ENCODE measurements at places on chromosomes 6 and 20. TPM values are rescaled to one million over a fixed set of nuclear protein-coding genes. Genes with fewer than 3 reads are reported as not detected.

Gene ADGRB3
- total RNA-seq = not detected

Gene UNC93A
- not detected for total RNA-seq

Gene IRAK1BP1
- 3.0 TPM for total RNA-seq

Gene ACTL10
- 3.9 TPM for total RNA-seq

Gene NRSN1
- total RNA-seq = not detected

Gene WFDC8
- total RNA-seq = not detected

Gene HSPA1A
- total RNA-seq = 27.1 TPM

Gene CDYL
- total RNA-seq = 49.8 TPM

Gene NPBWR2
- total RNA-seq = not detected

Gene TRIM10
- total RNA-seq = not detected

Gene METTL24
- not detected for total RNA-seq

Gene LTB
- 155 TPM for total RNA-seq

Gene RHAG
- not detected for total RNA-seq

Gene CARMIL1
- total RNA-seq = 3.4 TPM

DNA sequence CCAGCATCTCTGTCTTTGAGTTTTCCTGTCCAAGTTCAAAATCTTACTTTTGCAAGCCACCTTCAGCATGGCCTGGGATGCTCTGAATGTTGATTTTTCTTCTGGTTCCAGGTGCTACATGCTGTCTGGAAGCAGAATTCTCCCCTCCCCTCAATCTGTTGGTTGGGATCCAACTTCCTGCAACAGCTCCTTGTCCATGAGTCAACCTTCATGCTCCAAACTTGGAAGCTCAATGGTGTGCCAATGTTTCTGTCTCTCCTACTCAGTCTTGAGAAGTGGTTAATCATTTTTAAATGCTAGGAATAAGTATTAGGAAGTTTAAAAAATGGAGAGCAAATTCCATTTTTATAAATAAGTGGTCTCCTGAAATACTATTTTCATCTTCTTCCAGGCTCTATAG is 33.2 kb upstream of the PLEKHG1 start:
- DNase-seq = no peak

DNA sequence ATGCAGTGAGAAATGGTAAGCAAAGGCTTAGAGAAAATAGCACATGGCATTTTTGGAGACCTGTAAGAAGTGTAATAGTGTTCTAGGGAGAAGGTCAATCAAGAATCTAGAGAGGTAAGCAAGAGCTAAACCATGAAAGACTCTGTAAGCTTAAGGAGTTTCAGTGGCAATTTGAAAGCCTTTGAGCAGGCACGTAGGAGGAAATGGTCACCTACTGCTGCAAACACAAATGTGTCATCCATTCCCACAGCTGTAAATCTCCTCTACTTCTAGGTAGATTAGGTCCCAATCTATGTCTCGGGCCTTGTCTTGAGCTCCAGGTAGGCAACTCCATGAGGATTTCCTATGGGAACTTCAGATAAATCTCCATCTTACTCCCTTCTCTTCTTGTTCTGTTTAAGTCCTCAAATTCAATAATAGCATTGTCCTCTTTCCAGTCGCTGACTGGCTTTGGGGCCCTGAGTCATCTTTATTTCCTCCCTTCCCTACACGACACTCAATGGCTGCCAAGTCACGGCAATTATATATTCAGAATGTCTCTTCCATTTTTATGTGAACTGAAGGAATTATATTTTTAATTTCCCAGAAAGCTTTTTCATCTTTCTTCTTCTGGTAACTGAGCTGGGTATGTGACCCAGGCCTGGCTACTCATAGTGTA is 24.2 kb upstream of the PAQR8 start:
- DNase-seq = no peak

DNA sequence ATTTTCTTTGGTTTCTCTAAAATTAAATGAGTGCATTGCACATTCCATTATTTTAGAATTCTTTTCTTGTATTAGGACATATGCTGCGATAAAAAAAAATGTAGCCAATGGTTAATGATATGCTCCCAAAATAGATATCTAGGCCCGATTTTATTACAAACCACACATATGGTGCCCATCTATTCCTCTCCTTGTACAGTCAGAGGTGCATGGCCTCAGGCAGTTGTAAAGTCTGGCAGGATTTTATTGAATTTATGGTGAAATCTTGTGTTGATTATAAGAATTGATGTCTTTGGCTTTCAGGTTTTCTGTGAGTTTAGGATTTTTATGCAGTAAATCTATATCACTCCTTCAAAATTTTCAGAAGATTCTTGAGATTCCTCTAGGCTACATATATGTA is 192.2 kb downstream of the RFPL4B start:
- DNase-seq = no peak

- DNase-seq = no peak
Measured at GRCh38 chr6:134830940-134831339, 119.0 kb downstream of the ALDH8A1 start.

- DNase-seq = no peak
Measured at GRCh38 chr6:43302126-43302525, 4.1 kb downstream of the SLC22A7 start.

DNA sequence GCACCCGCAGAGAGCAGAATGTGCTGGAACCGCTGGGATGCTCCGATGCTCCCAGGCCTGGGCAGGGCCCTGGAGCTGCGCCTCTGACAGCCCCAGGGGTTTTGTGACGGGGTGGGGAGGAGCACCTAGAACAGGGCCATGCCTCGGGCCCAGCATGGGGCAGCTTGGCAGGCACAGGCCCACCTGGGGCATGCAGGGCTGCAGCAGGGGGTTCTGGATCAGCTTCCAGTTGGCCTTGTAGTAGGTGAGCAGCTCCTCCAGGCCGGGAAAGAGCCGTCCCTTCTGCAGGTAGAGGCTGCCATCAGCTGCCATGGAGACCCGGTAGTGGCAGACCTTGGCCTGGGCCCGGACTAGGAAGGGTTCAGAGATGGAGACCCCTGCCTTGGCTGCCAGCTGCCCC is 4.4 kb downstream of the SRMS start:
- DNase-seq = no peak

GRCh38 chr6:116482780-116483179 is 21.6 kb downstream of the CALHM6 start:
- no peak for DNase-seq

- no peak for DNase-seq
Measured at GRCh38 chr20:47181056-47181862, 175.2 kb downstream of the ZMYND8 start.

GRCh38 chr6:133033263-133033662 is 207.9 kb upstream of the EYA4 start:
- no peak for DNase-seq

DNA sequence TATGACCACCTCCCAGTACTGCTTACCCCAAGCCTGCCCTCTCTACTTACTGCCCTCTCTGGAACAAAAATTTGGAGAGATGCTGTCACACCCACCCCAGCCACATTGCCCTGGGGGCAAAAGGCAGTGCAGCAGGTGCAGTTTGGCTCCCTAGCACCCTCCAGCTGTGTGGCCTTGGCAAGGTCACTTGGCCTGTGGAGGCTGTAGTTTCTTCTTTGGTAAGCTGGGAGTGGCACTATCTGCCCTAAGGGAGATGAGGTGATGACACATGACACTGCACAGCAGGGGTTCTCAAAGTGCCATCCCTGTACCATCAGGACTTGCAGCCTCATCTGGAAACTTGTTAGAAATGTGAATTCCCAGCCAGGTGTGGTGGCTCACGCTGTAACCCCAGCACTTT is 44.8 kb downstream of the TAF8 start:
- DNase-seq = no peak

- no peak for DNase-seq
Measured at GRCh38 chr20:44187054-44187771, at the start of gene JPH2. JPH2 (minus strand) TSS chr20:44187188; CDS start chr20:44186705, 483 bp downstream.

GRCh38 chr20:63230800-63231268 is 4.9 kb upstream of the BIRC7 start:
- no peak for DNase-seq

GRCh38 chr20:38181971-38182370 is 16.9 kb upstream of the TGM2 start:
- no peak for DNase-seq

DNA sequence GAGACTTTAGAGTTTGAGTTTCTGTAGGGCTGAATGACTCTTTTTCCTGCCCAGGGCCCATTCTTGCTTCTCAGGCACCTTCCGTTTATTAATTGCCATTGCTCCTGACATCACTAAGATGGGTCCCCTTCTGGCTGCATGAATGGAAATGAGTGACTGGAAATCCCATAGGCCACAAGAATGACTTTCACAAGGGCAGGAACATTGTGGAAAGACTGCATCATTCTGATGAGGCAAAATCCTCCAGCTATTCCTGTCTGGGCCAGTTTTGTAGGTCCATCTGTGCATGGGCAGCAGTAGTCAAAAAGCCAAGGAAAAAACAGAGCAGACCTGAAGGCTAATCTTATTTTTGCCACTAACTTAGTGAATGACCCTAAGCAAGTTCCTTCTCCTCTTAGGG is 19.3 kb downstream of the TMEM74B start:
- DNase-seq = no peak

- no peak for DNase-seq
Measured at GRCh38 chr6:144617708-144618107, 332.6 kb downstream of the UTRN start.

DNA sequence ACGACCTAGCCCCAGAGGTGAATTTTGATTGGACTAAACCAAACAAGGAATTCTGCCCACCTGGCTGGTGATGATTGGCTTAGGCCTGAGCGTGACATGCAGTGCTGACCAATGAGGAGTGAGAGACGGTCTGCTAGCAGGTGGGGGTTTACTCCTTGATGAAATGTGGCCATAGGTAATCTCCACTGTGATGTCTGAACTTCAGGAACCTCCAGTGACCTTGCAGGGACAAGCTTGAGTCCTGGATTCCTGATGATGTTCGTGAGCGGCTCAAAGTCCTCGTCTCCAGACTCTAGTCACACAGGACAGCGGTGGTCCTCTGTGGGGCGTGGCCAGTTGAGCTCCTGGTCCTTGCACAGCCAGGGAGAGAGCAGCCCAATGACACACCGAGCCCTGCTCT is 8.4 kb downstream of the VSX1 start:
- no peak for DNase-seq

DNA sequence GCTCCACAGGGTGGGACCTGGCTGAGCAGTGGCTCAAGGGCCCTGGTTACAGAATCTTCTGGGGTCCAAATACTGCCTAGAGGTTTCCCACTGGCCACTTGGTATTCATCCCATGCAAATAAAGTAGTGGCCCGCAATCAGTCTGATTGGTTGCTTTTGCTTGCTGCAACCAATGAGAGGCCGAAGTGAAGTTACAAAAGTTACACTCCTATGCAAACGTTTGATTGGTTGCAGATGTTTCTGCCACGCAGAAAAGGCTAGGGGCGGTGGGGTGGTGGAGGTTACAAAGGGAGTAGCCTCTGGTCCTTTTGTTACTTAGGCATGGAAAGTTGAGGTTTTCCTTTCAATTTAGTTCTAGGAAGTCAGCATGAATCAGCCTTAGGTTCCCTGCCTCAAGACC is 3.6 kb upstream of the NHLRC1 start:
- no peak for DNase-seq

DNA sequence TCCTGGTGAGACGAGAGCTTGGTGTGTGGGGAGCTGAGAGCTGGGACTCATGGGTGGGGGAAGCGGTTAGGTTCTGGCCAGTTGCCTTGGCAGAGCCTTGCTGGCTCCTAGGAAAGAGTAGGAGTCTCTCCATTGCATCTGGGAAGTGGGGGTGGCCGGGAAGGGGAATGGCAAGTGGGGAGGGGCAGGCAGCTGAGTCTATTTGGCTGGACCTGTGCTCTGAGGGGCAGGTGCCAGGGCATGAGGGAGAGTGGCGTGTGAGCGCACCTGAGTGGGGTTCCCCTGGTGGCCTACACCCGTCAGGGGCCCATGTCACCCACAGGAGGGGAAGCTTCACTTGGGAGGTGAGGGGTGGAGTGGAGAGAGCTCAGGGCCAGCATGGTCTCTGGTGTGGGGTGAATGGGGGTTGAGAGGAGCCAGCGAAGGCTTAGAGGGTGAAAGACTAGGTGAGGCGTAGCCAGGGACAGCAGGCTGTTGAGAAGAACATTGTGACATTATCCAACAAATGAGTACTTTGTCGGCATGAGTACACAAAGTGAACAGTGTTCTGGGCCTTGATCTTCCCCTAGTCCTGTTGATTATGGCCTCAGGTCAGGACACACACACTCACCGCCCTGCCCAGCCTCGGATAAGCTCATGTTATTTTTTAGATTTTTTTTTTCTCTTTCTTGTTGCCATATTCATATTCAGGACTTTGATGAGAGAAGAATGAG is 59.8 kb downstream of the FAM120B start:
- no peak for DNase-seq

- no peak for DNase-seq
Measured at GRCh38 chr20:44080064-44080463, 106.9 kb downstream of the JPH2 start.

DNA sequence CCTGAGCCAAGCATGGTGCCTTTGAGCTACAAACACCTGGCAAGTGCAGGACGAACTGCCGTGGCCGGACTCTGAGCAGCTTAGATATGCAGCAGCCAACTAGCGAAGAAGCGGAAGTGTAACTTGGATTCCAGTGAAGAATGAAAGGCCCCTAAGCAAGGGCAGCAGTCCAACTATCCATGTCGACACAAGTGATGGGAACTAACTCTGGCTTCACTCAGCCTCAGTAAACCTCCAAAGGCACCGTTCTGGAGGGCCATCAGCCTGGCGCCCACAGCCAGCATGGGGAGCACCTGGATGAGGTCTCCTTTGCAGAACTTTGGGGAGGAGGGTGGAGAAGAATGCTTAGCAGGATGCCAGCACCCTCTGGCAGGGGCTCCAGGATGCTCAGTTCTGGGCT is 78.4 kb upstream of the MLN start:
- no peak for DNase-seq

DNA sequence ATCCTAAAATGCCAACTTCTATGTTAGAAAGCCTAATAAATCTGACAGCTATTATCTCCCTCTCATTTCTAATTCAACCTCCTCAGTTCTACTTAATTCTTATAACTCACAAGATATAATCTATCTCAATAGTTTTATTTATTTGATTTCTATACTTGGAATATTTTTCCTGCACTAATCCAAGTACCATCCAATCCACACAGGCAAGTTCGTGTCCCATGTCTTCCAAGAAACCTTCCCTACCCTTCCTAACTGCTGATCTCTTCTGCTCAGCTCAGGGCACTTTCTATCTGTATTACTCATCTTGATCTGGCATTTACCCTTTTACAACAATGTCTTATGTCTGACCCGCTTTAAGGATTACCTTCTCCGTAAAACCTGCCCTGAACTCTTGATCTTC is 18.2 kb downstream of the NCOA5 start:
- no peak for DNase-seq

DNA sequence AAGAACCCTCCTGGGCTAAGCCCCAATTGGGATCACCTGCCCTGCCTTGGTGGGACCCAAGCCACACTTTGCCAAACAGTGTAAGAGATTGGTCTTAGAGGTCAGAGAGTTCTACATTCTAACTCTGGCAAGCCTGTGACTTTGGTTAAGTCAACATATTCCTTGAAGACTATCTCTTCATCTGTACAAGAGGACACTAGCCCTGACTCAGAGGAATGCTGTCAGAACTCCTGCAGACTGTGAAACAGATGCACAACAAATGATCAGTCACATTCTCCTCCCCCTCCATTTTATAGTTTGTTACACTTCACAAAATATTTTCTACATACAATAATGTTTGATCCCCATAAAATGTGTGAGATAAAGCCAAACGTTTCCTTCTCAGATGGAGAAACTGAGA is 91.7 kb upstream of the EPB41L1 start:
- no peak for DNase-seq
